DMS 273 treated with DMSO at 0.1 percent for 48 hours (cell line): ENCODE measurements at places on chromosomes 7 and 10.

- no peak for DNase-seq
Observed at GRCh38 chr7:92877367-92877766, 41.0 kb upstream of the CDK6 start.

DNA sequence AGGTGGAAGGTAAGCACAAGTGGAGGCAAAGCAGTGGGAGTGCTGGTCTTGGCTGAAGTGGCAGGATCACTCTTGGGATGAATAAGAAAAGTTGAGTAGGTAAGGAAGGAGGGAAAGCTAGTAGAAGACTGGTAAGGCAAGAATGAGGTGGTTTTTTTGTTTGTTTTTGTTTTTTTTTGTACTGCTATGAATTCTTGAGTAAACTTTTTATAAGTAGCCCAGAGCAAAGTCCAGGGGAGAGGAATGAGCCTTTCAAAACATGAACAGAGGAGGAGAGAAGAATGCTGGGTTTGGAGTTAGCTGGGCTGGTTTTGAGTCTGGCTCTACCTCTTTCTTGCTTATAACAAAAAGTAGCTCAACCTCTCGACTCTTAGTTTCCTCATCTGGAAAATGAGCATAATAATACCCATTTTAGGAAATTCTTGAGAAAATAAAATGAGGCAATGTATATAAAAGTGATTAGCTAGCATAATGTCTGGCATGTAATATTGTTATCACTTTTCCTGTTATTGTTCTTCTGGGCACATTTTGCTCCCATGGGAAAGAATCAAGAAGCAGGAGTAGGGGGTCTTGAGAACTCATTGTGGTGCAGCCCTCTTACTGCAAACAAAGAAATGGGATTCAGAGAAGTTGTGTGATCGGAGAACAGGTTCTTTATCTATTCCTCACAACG is 24.1 kb upstream of the LRRC17 start:
- no peak for DNase-seq

- no peak for DNase-seq
Observed at GRCh38 chr10:89301232-89301631, 614 bp upstream of the IFIT2 start.

GRCh38 chr10:73773152-73773879 is 8.5 kb upstream of the CHCHD1 start:
- DNase-seq: no peak
